Midbrain (tissue), 1 donor: ENCODE measurements at places on chromosomes 2 and 18.

DNA sequence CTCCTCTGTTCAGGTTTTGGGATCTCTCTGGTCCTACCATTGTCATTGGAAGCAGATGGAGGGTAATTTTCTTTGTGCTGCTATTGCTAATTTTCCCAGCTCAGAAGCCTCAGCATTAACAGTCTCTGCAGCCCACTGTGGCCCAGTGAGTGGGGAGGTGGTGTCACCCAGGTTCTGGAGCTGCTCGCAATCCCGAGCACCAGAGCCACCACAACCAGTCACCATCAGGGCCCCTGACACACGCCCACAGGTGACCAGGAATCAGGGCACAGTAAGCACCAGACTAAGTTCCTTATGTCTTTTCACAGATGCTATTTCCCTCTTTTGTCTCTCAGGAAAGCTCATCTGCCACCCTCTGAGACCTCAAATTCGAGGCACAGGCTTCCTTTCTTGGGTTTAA lies 87.9 kb downstream of the SEPTIN10 start:
- no peak for DNase-seq

DNA sequence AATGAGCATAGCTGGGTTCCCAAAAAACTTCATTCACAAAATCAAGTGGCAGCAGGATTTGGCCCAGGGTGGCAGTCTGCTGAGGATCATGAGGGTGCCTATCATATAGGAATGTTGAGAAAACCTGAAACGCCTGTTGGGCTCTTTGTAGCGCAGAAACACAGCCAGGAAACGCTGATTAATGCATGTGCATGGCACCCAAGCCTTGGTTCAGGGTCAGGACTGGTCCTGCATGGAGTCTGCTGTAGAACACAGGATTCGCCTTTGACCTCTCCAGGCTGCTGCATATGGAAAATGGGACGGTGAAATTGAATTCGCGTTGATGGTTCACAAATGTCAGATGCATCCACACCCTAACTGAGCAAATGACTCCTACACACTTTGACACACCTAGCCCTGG lies 227.9 kb upstream of the COPS8 start:
- DNase-seq: no peak

GRCh38 chr18:45851161-45851925 lies 25.9 kb downstream of the SIGLEC15 start:
- DNase-seq: peak; percentile 10

- DNase-seq: peak; percentile 73
Measured at GRCh38 chr2:88590998-88591613, 36.2 kb downstream of the EIF2AK3 start.

DNA sequence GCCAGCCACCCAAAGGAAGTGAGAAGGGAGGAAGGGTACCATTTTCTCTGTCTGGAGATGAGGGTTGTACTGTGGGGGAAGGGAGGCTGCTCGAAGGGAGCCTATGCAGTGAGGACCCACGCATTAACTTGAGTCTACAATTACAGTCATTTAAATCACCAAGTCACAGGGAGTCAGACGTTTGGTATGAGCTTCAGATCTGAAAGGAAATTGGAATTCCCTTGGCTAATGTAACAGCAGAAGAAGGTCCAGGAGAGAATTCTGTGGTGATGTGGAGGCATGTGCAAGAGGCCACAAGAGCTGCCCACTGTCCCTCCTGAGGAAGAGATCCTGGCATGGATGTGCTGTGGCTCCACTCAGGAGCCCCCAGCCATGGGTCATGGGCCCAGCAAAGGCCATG lies 22.5 kb downstream of the DAPL1 start:
- no peak for DNase-seq

DNA sequence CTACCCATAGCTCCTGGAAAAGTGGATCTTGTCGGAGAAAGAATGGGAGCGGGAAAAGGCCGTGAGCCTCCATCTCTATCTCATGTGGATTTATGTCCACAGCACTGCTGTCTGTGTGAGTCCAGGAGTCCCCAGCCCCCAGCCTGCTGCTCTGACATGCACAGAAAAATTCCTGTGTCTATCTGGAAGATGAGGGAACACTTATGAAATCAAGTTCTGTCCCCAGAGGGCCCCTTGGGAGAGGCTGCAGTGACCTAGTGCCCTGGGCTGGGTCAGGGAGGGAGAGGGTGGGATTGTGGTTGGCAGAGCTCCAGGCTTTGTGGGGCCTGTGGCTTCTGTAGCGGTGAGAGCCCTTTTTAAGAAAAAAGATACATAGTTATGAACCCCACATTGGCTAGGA lies 37.6 kb downstream of the HJURP start:
- DNase-seq: no peak

GRCh38 chr2:160353166-160353565 lies 140.4 kb downstream of the RBMS1 start:
- DNase-seq: no peak

DNA sequence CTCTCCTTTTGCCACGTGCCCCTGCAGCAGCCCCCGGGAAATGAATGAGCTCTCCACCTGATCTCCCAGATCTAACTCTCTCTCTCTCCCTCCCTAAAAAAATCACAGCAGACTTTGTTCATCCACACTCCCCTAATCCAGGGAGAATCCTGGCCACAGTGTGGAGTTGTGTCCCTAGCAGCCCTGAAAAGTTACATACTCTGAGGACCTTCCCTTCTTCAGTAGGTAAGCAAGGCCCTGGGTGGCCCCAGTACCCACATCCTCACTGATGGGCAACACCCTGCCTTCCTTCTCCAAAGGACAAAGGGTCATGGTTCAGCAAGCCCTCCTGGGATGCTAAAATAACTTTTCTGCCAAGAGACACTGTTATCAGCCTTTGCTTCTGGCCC lies 76.9 kb upstream of the GLI2 start:
- DNase-seq: no peak

DNA sequence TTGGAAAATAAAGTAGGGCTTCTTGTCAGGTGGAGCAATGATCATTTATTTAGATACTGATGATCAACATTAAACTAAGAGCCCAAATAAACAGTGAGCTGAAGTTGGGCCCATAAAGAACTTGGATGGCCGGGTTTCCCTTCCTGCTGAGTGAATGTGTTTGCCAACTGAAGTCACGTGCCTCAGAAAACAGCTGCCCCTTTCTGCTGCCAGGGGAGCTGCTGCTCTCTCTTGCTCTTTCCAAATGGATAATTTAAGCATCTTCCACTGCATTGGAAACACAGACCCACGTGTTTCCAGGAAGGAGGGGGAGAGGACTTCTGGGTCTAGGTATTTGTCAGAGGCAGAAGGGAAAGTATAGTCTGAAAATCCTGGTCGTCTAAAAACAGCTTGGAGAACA lies 22.9 kb upstream of the NCKAP5 start:
- peak; percentile 88 for DNase-seq

GRCh38 chr2:100199421-100199820 lies 57.0 kb upstream of the AFF3 start:
- DNase-seq: no peak

DNA sequence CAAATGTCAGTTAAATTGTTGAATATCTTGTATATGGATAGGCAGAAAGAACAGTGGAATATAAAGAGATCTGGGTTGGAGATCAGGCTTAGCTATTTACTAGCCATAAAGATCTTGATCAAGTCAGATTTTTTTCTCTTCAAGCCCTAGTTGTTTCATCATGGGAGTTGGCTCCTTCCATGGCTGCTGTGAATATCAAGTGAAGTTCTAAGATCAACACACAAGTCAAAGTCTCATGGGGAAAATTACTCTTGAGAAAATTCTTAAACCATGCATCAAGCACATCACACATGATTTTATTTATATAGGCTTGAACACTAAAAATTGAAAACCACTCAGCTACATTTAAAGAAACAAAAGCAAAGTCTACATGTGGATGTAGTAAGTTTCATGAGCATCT lies 79.8 kb downstream of the C1D start:
- no peak for DNase-seq

GRCh38 chr2:102489646-102490045 lies 16.6 kb downstream of the SLC9A4 start:
- DNase-seq: no peak

DNA sequence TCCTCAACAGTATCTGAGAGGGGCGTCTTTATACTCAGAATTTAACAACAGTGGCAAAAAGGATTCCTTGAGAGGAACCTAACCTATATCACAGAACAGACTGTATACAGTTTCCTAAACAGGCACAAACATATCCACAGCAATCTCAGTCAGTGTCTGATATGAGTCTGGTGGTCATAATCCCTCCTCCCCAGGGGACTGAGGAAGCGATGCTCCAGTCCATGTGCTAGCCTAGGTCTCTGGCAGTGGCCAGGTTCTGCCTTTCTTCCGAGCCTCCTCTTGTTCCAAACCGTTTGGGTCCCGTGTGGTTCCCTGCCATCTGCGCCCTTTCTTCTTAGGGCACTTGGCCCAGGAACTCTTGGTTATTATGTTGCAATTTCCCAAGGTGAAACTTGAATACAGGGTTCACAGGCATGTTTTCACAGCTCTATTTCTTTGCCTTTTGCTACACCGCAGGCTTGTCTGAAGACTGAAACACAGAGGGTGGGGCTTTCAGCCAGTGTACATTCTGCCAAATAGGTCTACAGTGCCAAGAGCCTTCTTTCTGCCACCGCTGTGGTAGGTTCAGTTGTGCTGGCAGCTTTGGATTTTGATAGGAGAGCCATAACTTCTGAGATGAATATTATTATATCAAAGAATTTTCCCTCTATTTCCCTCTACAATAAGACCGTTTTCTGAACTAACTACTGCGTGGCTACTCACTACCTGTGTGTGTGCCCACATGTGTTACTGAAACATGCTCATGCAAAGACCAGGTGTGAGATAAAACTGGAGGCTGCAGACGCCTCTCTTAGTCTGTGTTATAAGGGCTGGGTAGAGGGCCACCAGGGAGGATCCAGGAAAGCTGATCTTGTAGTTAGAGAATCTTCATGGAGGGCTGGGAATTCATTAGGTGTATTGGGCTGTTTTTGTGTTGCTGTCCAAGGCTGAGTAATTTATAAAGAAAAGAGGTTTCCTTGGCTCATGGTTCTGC lies 75.0 kb upstream of the HAAO start:
- DNase-seq: no peak
